ENCODE measurements at places on chromosomes 2 and 18.
A peak's percentile ranks its signal among the peaks of the same experiment; 100 is the strongest.

GRCh38 chr2:24756789-24757188 is 36.4 kb downstream of the PTRHD1 start:
- DNase-seq = no peak

DNA sequence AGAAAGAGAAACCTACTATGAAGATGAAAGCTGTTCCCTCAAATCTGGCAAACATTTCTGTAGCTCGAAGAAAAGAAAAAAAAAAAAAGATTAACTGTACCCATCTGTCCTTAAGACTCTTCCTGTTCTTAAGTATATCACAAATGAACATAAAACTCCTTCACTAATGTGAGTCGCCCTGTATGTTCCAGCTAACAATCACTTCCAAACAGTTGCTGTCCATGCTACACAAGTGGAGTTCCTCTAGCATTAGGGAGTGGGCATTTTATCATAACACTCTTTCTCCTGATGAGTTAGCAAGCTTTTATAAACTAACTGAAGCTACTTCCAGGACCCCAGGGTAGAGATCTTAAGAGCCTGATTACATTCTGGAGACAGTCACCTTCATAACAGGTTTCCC is 5.8 kb downstream of the CUL3 start:
- no peak for DNase-seq

- DNase-seq = no peak
Measured at GRCh38 chr18:78612801-78613200, 366.8 kb upstream of the SALL3 start.

DNA sequence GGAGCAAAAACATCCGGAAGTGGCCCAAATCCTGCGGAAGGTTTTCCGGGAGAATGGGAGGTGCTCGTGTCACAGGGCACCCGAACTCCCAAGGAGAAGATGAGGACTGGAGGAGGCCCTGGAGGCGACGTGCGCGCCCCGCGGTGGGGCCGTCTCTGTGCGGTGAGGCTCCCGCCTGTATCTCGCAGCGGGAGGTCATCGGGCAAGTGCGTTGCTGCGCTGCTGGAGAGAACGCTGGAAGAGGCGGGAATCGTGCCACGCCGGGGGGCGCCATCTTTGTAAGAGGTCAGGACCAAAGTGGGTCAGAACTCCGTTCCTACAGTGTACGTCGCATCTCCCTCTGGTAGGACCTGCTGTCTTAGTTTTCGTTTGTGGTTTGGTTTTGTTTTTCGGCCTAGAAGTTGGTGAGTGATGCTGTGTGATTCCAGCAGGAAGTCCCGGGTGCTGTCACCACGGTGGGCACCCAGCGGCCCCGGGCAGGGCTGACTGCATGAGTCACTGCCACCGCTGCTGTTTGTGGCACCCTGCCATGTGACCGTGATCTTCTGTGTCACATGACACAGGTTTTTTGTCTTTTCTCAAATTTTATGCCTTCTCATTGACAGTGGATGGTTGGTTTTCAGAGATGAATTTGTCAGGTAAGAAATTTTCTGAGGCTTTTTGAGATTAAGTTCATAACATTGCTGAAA is 21.5 kb upstream of the ATP9B start:
- DNase-seq = no peak

- no peak for DNase-seq
Measured at GRCh38 chr18:9838144-9838877, 47.5 kb upstream of the TXNDC2 start.

DNA sequence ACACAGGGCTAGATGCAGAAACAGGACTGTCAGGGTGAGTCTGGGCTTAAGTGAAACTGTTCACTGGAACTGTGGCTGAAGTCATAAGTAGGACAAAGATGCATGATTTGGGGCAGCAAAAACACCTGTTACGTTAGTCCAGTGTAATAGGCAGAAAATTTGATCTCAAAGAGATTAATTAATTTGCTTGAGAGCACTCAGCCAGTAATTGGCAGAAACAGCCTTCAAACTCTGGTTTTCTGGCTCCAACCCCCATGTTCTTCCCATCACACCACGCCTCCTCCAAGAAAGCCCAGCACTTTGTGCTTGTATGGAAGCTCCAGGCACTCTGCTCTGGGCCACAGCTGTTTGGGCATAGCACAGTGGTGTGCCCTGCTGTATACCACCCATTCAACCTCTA is 54.0 kb downstream of the CNTNAP5 start:
- no peak for DNase-seq

DNA sequence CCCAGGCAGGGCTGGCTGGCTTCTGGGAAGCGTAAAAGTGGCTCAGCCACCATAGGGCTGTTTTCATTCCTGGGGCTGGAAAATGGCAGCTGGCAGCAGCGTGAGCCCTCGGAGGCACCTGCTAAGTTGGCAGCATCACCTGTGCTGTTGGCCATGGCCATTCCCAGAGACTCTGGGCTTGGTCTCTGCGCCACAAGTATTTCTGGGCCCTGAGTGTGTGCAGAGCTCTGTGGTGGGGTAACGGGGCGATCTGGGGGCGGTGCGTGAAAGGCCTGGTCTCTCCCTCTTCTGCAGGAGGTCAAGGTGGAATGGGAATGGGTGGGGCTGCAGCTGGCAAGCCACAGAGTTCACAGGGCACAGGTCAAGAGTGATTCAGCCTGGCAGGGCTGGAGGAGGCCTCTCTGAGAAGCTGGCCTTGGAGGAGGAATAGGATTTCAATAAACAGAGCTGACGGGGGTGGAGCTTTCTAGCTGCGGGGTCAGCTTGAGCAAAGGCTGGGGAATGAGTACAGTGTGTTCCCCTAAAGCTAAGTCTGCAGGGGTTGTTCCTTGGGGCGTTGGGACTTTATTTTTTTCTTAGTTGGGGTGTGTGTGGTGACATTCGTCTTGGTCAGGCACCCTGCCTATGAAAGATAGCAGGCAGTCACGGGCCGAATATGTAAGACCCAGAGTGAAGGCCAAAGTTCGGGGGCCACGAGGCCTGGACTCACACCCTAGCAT is 10.3 kb upstream of the NTSR2 start:
- no peak for DNase-seq

- DNase-seq = no peak
Measured at GRCh38 chr18:47871288-47871687, 59.2 kb downstream of the SMAD2 start.

GRCh38 chr2:189580658-189581353 is at the start of gene SLC40A1:
Gene SLC40A1 (minus strand): TSS chr2:189580786. CDS start chr2:189580460, 326 bp downstream.
- DNase-seq = no peak

- no peak for DNase-seq
Measured at GRCh38 chr18:74550886-74551285, 16.6 kb downstream of the CNDP1 start.

DNA sequence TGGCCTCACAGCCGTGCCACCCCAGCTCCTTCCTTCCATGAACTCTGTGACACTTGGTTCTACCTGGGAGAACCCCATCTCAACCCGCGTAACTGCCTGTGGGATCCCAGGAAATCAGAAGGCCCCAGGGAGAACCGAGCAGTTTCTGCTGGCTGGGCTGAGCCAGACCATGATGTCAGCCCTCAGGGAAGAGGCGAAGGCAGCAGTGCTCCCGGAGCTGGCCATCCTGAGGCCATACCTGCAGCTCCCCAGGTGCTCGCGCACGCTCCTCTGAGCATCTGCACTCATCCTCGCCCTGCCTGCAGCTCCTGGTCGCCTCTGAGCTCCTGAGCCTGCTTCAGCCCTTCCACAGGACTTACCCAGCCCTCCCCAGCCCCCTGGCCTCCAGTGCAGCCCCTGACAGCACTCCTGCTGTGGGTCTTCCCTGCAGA is 186.1 kb downstream of the SEPTIN10 start:
- no peak for DNase-seq

GRCh38 chr2:168758970-168759820 is 43.2 kb upstream of the NOSTRIN start:
- no peak for DNase-seq

- no peak for DNase-seq
Measured at GRCh38 chr18:21680161-21680560, 24.4 kb downstream of the ABHD3 start.

GRCh38 chr2:105143467-105144151 is 97.9 kb upstream of the GPR45 start:
- no peak for DNase-seq

DNA sequence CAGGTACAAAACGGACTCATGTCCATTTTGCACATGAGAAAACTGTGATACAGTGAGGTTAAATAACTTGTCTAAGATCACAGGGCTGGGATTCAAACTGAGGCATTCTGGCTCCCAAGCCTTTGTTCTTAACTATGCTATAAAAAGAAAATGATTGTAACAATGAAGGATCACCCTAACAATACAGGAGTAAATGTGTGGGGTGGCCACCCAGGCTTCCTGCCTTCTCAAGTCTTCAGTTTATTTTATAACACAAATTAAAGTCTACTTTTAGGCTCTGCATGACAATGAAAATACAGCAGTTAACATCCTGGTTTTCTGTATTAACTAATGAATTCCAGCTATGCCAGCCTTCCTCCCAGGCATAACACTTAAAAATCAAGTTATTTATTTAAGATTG is 7.6 kb downstream of the WDFY1 start:
- no peak for DNase-seq

DNA sequence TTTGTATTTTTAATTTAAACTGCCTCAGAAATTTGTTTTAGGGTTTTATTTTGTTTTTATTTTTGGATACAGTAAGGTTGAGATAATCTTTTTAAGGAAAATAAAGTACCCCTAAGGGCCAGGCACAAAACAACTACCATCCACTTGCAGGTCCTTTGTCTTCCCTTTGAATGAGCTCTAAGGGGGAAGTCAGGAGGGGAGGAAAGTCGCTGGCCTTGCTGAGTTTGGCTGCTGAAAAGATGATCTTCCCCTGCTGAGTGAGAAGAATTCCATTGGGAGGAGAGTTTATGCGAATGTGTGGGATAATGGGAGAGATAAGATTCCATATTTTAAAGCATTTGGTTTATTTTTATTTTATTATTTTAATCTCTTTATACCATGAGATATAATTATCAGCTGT is 100.7 kb downstream of the ARHGAP15 start:
- no peak for DNase-seq

DNA sequence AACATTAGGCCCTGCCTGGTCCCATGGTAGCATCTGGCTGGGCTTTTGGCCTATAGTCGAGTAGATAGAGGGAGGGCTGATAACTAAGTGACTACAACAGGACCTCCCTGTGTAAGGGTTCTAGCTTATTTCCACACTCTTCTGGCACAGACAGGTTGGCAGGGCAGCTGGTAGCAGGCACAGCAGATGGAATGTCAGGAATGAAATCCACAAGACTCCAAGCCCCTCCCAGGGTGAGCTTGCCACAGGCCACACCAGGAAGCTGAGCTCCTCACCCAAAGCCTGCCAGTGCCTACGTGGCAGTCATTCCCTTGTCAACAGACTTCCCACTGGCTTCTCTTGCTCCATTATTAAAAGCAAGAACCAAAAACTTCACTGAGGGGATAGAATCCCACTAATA is 20.7 kb upstream of the C1QL2 start:
- DNase-seq = peak; percentile 93

DNA sequence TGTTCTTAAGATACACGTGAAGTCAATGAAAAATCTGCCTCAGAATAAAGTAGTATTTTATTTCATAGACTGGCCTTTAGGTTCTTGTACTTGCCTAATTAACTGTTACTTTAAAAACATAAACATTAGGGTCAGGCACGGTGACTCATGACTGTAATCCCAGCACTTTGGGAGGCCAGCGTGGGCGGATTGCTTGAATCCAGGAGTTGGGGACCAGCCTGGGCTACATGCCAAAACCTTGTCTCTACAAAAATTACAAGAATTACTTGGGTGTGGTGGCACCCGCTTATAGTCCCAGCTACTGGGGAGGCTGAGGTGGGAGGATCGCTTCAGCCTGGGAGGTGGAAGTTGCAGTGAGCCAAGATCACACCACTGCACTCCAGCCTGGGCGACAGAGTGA is 16.0 kb upstream of the SNORC start:
- DNase-seq = peak; percentile 64

- no peak for DNase-seq
Measured at GRCh38 chr18:11336241-11336640, 186.9 kb upstream of the PIEZO2 start.

GRCh38 chr2:69119104-69119894 is 106.3 kb downstream of the ANTXR1 start:
- DNase-seq = no peak

GRCh38 chr2:179137200-179137759 is 87.3 kb upstream of the CCDC141 start:
- DNase-seq = no peak

DNA sequence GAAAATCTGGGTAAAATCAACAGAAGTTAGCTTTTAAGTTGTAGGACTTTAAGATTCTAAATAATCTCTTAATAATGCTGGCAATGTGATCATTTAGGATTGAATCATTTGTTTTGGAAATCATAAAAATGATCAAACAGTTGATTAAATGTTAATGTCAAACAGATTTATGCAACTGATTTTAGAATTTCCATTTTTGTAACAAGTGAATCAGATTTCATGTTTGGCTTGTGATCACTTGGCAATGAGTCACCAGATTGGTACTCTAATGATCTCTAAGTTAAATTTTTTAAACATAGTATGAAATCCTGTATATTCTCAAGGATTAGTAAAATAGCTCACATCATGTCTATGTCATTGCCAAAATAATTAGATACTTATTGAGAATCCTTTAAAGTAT is 50.1 kb upstream of the UNC80 start:
- DNase-seq = no peak

DNA sequence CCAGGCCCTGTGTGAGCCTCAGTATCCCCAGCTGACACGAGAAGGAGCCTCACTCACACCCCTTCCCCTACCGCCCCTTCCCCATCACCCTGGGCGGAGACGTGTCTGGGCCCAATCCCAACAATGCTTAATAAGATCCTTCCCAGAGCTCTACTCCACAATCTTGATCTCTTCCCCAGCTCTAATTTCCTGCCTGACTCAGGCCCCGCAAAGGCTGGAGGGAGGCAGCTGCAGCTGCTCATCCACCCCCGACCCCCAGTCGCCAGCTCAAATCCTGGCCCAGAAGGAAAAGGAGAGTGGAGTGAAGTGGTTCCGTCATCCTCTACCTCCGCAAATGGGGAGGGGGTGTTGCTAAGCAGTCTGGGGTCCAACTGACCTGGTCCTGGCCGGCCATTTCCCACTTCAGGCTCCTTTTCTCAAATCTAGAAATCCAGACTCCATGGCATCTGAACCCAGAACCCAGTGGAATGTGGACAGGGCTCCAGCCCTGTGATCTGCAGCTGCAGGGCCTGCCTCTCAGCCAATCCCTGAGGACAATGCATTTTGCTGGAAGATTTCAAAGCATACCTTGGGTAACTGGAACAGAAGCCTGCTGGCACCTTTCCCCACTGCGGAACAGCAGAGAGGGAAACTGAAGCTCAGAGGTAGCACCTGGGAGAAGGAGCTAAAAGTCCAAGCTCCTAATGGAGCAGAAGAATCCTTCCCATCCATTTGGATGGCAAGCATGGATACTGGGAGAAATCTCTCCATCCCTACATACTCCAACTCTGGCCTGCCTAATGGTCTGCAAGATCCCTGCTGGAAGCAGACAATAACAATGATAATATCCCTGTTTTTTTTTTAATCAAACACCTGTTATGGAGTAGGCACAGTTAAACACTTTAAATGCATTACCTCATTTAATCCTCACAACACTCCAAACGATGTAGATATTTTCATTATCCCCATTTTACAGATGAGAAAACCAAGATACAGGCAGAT is 5.6 kb upstream of the TNS1 start:
- no peak for DNase-seq

DNA sequence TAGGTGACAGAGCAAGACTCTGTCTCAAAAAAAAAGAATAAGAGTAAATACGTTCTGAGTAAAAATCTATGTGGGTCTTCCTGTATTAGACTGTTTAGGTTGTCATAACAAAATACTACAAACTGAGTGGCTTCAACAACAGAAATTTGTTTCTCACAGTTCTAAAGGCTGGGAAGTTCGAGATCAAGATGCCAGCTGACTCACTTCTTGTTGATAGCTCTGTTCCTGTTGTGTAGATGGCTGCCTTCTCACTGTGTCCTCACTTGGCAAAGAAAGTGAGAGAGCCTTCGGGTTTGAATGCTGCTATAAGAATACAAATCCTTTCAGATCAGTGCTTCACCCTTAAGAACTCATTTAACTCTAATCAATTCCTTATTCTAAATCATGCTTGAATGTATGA is 430.0 kb upstream of the VWC2L start:
- DNase-seq = no peak

Data from HS-27A (cell line).